ENCODE measurements at places on chromosomes 16 and 17.

GRCh38 chr16:15054357-15055140 is 1.3 kb downstream of the NTAN1 start:
- no peak for DNase-seq

DNA sequence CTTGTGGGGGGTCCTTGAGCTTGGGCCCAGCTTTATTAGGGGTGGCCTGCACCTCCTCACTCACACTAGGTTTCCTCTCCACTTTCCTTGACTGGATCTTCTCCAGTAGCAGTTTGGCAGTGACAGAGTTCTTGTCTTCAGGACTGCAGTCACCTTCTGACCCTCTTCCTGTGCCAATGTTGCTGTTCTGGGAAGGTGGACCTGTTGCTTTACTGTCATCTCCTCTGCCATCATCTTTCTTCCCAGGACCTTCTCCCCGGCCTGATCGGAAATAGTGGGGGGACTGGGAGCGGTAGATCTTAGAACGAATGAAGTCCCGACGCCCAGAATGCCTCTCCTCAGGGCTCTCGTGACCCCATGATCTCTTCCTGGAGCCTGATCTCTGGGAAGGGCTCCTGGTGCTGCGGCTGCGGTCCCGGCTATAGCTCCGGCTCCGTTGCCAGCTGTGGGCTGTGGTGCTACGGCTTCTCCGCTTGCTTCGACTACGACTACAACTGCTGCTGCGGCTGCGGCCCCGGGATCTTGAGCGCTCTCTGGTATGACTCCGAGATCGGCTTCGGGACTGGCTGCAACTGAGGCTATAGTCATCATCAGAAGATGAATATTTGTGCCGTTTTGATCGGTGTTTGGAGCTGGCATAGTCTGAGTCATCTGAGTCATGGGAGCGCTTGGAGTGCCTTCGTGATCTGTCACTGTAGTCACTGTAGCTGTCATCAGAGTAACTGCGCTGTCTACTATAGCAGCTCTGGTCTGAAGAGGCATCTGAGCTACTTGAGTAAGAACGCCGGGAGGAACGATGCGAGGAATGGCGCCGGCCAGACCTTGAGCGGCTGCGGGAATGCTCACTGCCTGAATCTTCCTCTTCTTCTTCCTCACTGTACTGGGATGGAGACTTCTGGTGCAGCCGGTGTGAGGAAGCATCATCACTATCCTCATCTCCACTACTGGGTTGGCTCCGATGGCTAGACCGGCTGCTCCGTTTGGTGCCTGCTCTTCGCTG is 9.5 kb upstream of the ITGA2B start:
- no peak for DNase-seq

GRCh38 chr17:49315551-49316257 is 46.3 kb downstream of the ZNF652 start:
- DNase-seq, result peak; percentile 62

DNA sequence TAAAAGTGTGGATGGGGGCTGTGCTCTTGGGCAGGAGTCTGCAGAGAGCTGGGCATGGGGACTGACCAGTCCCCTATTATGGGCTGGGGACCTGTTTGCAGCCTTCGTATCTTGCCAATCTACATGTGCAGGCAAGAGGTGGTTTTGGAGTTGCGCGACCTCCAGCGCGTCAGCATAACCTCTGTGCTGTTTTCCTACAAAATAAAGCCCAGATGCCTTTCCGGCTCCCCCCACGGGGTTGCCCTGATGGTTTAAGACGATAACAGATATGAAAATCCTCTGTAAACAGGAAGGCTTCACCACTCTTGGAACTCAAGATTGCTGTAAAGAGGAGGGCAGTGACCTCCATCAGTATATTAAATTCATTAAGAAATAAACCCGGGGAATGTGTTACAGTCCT is 16.5 kb upstream of the SPPL2C start:
- no peak for DNase-seq

DNA sequence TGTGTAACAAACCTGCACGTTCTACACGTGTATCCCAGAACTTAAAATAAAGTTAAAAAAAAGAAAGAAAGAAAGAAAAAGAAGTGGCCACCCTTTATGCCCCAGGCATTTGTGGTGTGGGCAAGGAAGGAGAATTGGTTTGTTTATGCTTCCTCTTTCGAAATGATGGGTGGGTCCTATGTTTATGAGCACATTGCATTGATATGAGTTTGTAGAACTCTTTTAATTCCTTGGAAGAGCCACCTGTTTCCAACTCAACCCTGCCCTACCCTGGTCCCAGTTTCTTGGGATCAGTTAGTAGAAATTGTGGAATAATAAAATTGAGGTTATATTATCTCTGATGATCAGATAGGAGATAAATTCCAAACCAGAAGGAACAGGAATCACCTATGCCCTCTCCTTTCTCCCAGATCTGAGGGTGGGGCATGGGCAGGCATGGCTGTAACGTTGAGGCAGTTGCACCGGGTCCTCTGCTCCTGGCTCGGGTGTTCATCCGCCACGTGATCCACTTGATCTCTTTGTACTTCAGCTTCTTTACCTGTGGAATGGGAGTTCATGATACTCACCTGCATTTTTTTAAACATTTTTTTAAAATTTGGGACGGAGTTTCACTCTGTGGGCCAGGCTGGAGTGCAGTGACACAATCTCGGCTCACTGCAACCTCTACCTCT is 15.9 kb downstream of the CHAD start:
- no peak for DNase-seq
